Activated naive CD8-positive, alpha-beta T cell treated with anti-CD3 and anti-CD28 coated beads, Interleukin-2, amount 10 ng/mL, durations not matched to agents 7 days and 5 days (primary cell): ENCODE measurements at places on chromosomes 4 and X. TPM values are rescaled to one million over a fixed set of nuclear protein-coding genes. Genes with fewer than 3 reads are reported as not detected.

GRCh38 chrX:460116-460515 is 73.4 kb upstream of the PPP2R3B start:
- no peaks in the 10 kb centered on the region for H3K27me3 ChIP-seq
- no peak overlapping the region for H3K4me3 ChIP-seq

OTUD6A gene
- total RNA-seq: not detected

GRCh38 chr4:2862528-2862927 is 18.9 kb downstream of the ADD1 start:
- peaks cover 47% of the 10 kb centered on the region for H3K4me1 ChIP-seq
- H3K27me3 ChIP-seq: no peaks in the 10 kb centered on the region
- H3K27ac ChIP-seq: no peak overlapping the region

TIMM8A gene
- total RNA-seq: 13.5 TPM

- H3K4me1 ChIP-seq: no peaks in the 10 kb centered on the region
- DNase-seq: no peak
- H3K36me3 ChIP-seq: no peaks in the 10 kb centered on the region
Observed at GRCh38 chr4:23234716-23235115, 542.0 kb downstream of the GBA3 start.

SMIM10L2A gene
- 1.8 TPM for total RNA-seq

- no peak overlapping the region for H3K27ac ChIP-seq
- no peaks in the 10 kb centered on the region for H3K4me1 ChIP-seq
- no peaks in the 10 kb centered on the region for H3K27me3 ChIP-seq
Observed at GRCh38 chrX:2867206-2867605, 38.5 kb downstream of the GYG2 start.

GRCh38 chrX:38664285-38664684 is 102.9 kb downstream of the TSPAN7 start:
- no peak for DNase-seq
- H3K36me3 ChIP-seq: no peaks in the 10 kb centered on the region
- no peak overlapping the region for H3K27ac ChIP-seq
- no peak overlapping the region for H3K4me3 ChIP-seq
- H3K27me3 ChIP-seq: peaks cover 2% of the 10 kb centered on the region

DNA sequence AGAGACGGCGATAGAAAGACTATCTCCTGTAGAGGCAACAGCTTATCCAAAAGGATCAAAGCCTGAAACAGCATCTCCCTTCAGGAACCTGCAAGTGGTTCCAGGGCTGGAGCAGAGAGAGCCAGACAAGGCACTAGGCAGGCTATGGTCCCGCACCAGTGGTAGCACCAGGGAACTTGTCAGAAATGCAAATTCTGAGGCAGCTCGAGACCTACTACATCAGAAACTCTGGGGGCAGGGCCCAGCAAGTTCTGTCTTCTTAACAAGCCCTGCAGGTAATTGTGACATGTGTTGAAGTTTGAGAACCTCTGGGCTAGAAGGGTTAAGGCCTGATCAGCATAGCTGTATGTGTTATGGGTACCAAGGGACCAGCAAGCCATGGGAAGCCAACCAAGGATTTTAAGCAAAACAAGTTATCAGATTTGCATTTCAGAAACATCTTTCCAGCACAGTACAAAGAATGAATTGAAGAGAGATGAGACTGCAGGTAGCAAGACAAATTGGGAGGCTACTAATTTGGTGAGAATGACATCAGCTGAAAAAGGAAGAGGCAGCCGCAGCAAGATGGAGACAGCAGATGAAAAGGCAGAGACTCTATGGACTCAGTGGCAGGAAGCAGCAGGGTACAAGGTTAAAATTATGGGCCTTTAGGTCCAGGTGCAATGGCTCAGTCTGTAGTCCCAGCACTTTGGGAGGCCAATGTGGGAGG is 139.7 kb downstream of the TSPAN5 start:
- H3K27me3 ChIP-seq: no peaks in the 10 kb centered on the region
- peaks cover 17% of the 10 kb centered on the region for H3K36me3 ChIP-seq
- no peak overlapping the region for H3K4me3 ChIP-seq
- H3K27ac ChIP-seq: no peak overlapping the region
- no peak for DNase-seq

DNA sequence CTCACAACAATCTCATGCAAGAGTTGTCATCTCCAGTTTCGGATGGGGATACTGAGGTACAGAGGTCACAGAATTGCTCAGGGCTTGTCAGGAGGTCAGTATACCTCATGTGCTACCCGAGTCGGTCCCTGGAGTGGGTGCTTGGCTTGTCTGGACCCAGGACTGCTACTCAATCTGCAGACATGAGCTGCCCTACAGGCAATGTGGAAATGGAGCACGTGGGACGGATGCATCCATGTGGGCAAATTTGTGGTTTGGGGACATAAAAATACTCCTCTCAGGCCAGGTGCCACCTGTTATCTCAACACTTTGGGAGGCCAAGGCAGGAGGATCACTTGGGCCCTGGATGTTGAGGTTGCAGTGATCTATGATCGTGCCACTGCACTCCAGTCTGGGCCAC is 15.8 kb downstream of the USP11 start:
- H3K27me3 ChIP-seq: no peaks in the 10 kb centered on the region
- no peak overlapping the region for H3K27ac ChIP-seq
- H3K36me3 ChIP-seq: peaks cover 13% of the 10 kb centered on the region
- DNase-seq: no peak

DCHS2 gene
- 0.17 TPM for total RNA-seq

SUPT20HL2 gene
- total RNA-seq: not detected

UGT2B7 gene
- total RNA-seq: not detected

GRCh38 chr4:25727711-25728493 is 72.3 kb downstream of the SLC34A2 start:
- H3K27me3 ChIP-seq: peaks cover 6% of the 10 kb centered on the region
- DNase-seq: no peak

GRCh38 chr4:3781193-3781886 is 15.2 kb downstream of the ADRA2C start:
- no peak overlapping the region for H3K27ac ChIP-seq
- DNase-seq: no peak
- no peaks in the 10 kb centered on the region for H3K36me3 ChIP-seq
- no peak overlapping the region for H3K4me3 ChIP-seq
- no peaks in the 10 kb centered on the region for H3K4me1 ChIP-seq

GRCh38 chrX:132953354-132953753 is 5.1 kb downstream of the HS6ST2 start:
- H3K36me3 ChIP-seq: no peaks in the 10 kb centered on the region
- DNase-seq: no peak
- peaks cover 1% of the 10 kb centered on the region for H3K4me1 ChIP-seq
- H3K4me3 ChIP-seq: no peak overlapping the region
- H3K27ac ChIP-seq: no peak overlapping the region

DNA sequence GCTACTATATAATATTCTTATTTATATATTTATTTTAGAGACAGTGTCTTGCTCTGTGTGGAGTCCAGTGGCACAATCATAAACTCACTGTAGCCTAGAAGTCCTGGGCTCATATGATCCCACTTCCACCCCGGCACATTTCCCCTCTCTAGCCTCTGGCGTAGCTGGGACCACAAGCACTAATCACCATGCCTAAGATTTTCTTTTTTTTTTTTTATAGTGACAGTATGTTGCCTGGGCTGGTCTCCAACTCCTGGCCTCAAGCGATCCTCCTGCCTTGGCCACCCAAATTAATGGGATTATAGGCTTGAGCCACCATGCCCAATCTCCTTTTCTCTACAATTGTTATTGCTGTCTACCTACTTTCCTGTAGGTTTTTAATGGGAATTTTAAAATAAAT is 74.1 kb upstream of the BMP3 start:
- no peak overlapping the region for H3K4me3 ChIP-seq
- no peaks in the 10 kb centered on the region for H3K27me3 ChIP-seq
- no peak for DNase-seq

CFAP99 gene
- not detected for total RNA-seq

- no peak overlapping the region for H3K27ac ChIP-seq
- no peak for DNase-seq
- H3K4me1 ChIP-seq: peaks cover 15% of the 10 kb centered on the region
Observed at GRCh38 chr4:173189117-173189693, 20.6 kb downstream of the GALNT7 start.

GRCh38 chrX:19702856-19703255 is 184.5 kb downstream of the SH3KBP1 start:
- H3K4me1 ChIP-seq: peaks cover 13% of the 10 kb centered on the region
- peaks cover 17% of the 10 kb centered on the region for H3K36me3 ChIP-seq
- H3K4me3 ChIP-seq: no peak overlapping the region
- no peak for DNase-seq
- H3K27me3 ChIP-seq: no peaks in the 10 kb centered on the region

DNA sequence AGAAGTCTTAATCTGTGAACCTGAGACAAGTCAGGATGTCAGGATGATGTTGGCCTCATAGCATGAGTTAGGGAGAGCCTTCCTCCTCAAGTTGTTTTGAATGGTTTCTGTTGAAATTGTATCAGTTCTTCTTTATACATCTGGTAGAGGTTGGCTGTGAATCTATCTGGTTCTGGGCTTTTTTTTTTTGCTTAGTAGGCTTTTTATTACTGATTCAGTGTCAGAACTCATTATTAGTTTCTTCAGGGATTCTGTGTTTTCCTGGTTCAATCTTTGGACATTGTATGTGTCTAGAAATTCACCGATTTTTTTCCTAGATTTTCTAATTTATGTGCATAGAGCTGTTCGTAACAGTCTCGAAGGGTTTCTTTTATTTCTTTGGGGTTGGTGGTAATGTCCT is 14.9 kb downstream of the GLUD2 start:
- H3K36me3 ChIP-seq: no peaks in the 10 kb centered on the region
- no peaks in the 10 kb centered on the region for H3K4me1 ChIP-seq
- H3K4me3 ChIP-seq: no peak overlapping the region
- peaks cover 2% of the 10 kb centered on the region for H3K27me3 ChIP-seq
- H3K27ac ChIP-seq: no peak overlapping the region
- DNase-seq: no peak

CTPS2 gene
- total RNA-seq: 6.9 TPM
